ENCODE measurements at places on chromosomes 5 and 9.

DNA sequence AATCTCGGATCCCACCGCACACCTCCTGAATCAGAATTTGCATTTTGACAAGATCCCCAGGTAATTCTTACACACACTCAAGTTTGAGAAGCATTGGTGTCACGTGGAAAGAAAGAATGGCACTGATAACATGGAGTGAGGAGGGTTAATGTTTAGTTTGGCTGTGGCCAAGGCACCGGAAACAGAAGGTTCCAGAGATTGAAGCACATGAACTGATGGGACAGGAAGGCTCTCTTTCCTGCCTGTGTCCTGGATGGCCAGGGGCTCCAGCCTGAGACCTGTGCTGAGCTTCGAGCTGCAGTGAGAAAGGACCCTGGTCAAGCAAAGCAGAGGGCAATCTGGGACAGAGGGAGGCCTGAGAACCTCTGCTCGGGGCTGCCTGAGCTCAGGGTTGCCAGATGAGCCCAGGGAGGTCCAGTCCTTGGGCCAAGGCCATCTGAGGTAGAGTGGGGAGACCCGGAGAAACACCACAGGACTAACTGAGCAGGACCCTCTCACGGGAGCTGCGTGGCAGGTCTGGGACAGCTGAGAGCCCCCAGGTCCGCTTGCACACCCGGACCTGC, 27.3 kb downstream of the AFAP1L1 start:
- no peak for DNase-seq

GRCh38 chr9:131982671-131983239, 96.9 kb downstream of the MED27 start:
- no peak for DNase-seq

- DNase-seq: no peak
These were observed 167.8 kb upstream of the CCNG1 start for GRCh38 chr5:163269624-163270023.

DNA sequence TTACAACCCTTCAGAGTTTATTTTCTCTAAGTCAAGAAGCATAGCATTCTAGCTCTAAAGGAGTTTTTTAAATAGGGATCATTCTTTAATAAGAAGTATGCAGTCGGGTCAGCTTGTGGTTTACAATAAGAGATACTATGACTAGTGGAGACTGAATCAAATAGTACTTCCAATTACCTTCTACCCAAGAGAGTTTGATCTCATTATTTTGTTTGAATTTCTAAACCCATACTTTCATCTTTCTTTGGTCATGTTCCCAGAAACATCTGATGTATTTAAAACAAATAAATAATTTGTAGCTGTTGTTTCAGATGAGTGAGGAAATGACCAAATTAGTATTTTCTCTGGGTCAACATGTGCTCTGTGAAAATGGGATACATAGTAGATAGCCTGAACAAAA, 160.2 kb upstream of the CDH6 start:
- DNase-seq: no peak

DNA sequence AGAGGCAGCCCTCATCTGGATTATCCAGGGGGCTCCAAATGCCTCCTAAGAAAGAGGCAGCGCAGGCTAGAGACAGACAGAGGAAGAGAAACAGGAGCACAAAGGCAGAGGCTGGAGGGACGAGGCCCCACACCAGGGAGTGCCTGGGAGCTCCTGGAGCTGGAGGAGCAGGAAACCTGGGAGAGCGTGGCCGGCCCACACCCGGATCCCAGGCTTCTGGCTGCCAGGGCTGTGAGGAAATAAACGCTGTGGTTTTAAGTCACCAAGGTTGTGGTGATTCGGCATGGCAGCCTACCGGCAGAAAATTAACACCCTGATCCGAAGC, 165.5 kb downstream of the OLFM1 start:
- DNase-seq: no peak

GRCh38 chr5:78655746-78656290, 7.2 kb upstream of the LHFPL2 start:
- no peak for DNase-seq

GRCh38 chr5:60972231-60972630, 27.2 kb downstream of the NDUFAF2 start:
- DNase-seq: peak; percentile 27

DNA sequence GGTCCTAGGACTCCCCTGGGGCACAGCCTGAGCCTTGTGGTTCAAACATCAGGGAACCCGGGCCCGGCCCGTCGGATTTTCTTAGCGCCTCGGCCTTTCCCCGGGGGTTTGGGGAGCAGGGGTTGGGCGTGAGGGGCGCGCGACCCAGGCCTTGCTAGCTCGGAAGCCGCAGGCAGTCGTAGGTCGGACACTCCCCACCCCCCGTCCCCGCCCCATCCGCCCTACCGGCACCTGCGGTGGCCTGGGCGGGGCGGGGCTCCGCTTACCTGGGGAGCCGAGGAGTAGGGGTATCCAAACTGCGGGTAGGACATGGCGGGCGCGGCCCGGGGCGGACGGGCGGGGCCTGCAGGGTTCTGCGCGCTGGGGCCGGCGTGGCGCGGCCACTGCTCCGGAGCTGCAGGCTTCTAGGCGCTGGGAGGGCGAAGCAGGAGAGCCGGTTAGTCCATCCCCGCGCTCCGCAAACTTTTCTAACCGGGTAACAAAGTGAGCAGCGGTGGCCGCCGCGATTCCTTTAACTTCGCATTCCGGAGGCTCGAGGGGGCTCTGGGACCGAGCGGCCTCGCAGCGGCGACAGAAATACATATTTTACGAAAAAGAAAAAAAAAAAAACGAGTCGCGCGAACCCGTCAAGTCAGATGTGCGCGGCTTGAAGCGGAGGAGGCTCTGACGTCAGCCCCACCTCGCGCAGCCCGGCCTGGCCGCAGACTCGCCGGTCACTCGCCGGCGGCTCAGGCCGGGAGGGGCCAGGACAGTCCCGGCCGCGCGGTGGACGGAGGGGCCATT, at the start of gene IRX4:
TSS of gene IRX4 (minus strand) at position 589 of the 783 bp plus-strand sequence. CDS start at position 311, 278 bp downstream.
- no peak for DNase-seq

DNA sequence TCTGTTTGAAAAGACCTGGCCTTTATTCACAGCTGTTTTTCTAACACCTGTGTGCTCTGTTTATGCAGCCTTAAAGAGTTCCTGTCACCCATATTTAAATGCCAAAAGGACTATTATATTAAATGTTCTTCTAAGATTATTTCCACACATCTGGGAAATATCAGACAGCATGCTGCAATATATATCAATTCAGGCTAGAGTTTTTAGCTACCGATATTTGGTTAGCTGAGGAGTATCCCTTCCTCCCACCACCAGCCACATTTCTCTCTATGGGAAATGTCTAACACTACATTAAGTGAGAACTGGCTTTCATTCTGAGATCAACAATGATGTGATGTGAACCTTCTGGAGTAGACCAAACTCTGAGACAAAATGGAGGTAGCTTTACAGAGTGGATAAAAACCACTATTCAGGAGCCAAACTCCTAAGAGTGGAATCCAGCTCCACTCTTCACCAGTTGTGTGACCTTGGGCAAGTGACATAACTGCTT, 509.2 kb downstream of the ZNF608 start:
- no peak for DNase-seq

GRCh38 chr5:41794471-41794870, 75.8 kb downstream of the OXCT1 start:
- no peak for DNase-seq

- DNase-seq: no peak
These were observed 107.4 kb downstream of the SNX18 start for GRCh38 chr5:54624805-54625568.

DNA sequence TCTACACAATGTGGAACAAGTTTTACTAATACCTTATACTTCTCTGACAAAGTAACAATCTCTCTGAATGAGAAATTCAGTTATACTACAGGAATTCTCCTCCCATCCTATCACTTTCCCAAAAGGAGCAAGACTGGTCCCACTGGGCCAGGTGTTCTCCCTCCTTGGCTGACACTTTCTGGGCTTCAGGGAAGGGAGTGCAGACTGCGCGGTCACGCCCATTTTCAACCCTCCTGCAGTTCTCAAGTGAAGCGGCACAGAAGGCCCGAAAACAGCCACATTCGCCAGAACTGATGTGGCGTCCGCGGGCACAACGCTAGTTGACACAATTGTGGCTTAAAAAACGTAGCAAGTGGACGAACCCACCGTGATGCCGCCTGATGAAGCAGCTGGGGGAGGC, 603 bp downstream of the SAXO1 start:
- DNase-seq: no peak

DNA sequence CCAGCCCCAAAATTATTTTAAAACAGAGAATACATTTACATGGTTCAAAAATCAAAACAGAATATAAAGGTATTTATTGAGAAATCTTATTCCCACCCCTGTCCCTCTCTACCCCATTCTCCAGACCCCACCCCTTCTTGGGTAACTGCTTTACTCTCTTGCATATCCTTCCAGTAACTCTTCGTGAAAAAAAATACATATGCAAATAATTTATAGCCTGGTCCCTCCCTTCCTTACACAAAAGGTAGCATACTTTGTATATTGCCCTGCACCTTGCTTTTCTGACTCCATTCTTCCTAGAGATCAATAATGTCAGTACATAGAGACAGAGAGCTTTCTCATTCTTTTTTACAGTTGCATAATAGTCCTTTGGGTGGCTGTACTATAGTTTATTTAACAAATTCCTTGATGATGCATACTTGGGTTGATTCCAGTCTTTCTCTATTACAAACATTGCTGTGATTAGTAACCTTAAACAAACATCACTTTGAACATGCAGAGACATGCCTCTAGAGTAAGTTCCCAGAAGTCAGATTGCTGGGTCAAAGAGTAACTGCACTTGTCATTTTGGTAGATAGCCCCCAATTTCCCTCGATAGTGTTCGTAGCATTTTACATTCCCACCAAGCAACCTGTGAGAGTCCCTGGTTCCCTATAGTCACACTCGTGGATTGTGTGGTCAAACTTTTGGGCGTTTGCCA, 47.9 kb downstream of the STOM start:
- no peak for DNase-seq

DNA sequence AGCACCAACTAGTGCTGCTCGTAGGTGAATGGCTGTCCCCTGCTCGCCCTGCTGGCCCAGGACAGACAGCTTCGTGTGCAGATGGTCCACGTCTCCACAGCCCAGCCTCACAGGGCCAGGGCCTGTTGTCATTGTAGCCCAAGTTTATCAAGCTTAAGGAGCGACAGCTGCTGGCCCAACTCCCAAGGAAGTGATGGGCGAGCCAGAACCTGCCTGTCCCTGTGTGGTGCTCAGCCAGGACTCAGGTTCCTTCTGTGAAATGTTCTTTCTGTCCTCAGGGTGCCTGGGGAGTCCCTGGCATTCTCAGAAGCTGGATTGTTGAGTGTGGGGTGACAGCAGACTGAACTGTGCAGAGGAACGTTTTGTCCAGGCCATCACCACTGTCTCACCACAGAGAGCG, 16.4 kb downstream of the TRIP13 start:
- DNase-seq: no peak

DNA sequence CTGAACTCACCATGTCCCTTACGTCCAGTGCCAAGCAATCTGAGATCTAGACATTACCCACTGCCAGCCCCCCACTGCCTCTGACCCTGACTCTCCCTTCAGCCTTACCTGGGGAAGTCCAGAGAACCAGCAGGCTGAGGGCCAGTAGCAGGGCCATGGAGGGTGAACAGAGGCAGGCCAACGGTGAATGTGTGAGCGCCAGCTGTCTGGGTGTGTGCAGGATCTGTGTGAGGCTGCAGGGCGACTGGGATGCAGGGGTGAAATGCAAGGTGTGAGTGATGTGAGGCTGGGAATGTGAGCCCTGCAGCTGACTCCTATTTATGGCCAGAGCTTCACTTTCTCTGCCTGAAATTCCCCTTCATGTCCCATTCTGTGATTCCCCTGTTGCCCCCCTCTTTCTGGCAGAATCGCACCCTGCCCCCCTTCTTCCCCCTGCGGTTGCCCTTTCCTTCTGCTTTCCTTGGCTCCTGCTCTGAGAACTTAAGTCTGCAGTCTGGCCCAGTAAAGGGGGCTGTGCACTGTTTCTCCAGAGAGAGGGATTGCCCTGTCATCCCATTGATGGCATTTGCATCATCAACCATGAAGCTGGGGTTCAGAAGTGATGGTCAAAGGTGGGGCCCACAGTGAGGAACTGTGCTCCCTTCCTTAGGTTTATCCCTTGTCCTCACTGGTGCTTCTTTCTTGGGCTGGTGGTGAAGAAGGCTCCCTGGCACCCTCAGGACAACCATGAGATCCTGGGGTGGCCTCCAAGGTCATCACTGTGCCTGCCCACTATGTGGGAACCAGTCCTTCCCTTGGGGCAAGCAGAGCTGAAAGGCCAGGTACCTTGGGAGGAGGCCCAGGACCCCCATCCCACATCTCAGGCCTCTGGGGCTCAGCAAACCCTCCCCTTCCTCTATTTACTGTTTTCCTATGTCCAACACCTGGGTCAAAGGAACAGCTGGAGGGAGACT, at the start of gene CCL19:
TSS of gene CCL19 (minus strand) at position 294 of the 953 bp plus-strand sequence. CDS start at position 157, 137 bp downstream.
- no peak for DNase-seq

GRCh38 chr9:7394002-7394774, 405.4 kb downstream of the DMAC1 start:
- no peak for DNase-seq

DNA sequence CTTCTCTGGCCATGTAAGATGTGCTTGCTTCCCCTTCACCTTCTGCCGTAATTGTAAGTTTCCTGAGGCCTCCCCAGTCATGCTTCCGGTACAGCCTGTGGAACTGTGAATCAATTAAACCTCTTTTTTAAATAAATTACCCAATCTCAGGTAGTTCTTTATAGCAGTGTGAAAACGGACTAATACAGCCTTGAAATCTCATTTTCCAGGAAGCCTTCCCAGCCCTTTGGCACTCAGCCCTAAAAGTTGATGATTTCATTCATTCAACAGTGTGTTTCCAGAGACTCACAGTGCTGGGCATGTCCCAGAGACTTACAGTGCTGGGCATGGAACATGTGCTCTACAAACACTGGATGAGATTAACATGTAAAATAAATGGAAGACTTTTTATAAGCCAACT, 135.8 kb downstream of the DCP2 start:
- DNase-seq: no peak

DNA sequence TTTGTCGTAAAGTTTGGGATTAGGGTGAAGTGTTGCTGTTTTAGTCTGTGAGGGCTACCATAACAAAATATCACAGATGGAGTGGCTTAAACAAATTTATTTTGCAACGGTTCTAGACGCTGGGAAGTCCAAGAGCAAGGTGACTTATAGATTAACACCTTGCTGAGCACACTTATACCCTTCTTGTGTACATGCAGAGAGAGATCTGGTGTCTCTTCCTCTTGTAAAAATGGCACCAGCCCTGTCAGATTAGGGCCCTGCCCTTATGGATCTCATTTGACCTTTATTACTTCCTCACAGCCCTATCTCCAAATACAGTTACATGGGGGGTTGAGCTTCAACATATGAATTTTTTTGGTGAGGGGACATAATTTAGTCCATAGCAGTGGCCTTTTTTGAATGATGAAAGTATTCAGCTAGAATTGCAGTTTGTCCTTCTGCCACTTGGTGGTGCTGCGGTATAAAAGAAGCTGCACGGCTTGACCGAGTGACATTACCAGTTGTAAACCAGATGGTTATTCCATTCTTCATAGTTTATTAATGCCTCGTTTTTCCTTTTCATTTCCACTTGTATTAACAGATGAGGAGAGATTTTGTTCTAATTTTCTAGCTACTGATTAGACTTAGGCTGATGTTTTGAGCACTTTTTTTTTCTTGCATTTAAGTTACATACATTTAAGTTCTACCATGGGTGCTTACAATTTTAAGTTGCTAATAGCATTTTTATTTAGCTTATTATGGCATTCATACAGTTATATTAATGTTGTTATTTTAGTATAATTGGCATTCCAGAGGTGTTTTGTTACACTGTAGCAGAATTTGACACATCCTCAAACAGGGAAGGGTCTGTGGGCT, 19.4 kb downstream of the DCP2 start:
- DNase-seq: peak; percentile 82

- DNase-seq: no peak
These were observed 173.4 kb upstream of the CHD1 start for GRCh38 chr5:99102073-99102697.

- no peak for DNase-seq
These were observed 35.0 kb upstream of the UNC5A start for GRCh38 chr5:176775409-176775808.

GRCh38 chr5:31496891-31497290, 35.0 kb downstream of the DROSHA start:
- no peak for DNase-seq
